ENCODE measurements at places on chromosomes 1 and 21.

- DNase-seq, result no peak
Observed at GRCh38 chr1:84462118-84462517, 16.9 kb upstream of the RPF1 start.

DNA sequence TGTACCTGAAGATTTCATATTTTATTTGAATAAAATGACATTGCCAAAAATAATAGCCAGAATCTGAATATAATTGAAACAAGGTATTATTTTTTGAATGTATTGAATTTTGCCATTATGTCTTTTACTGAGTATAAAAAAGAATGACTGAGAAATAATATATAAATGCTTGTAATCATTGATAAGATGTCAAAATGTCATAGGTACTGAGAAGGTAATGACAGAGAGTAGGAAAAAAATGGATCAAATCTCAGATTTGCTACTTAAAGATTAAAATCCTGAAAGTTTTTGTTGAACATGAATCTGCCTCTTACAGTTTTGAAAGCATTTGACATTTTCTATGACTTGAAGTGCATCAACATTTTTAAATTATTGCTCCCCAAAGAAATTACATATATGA lies 1069.9 kb upstream of the ADGRL4 start:
- no peak for DNase-seq

GRCh38 chr1:64898107-64898861 lies 68.1 kb downstream of the JAK1 start:
- no peak for DNase-seq

DNA sequence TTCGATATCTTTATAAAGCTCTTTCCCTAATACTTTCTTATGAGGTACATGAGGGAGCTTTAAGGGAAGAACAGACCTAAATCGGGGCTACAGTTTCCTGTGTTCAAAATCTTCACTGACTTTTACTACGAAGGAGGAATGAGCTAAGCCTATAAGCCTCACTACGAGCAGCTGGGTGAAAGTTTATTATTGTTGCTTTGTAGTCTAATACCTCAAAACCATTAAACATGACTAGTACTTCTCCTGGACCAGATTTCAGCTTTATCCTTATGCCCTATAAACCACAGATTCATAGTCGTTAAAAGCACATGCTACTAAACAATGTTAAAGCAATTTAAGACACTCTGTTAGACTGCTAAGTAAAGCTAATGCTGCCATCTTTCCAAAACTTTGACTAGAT lies 30.2 kb downstream of the NDC1 start:
- no peak for DNase-seq

GRCh38 chr1:64263856-64264255 lies 60.4 kb downstream of the UBE2U start:
- no peak for DNase-seq

- DNase-seq, result no peak
Observed at GRCh38 chr1:5727191-5727590, 265.0 kb downstream of the NPHP4 start.

GRCh38 chr1:115624859-115625258 lies 16.9 kb upstream of the VANGL1 start:
- DNase-seq, result no peak

- no peak for DNase-seq
Observed at GRCh38 chr1:20476265-20477038, 9.6 kb downstream of the CAMK2N1 start.

- DNase-seq, result no peak
Observed at GRCh38 chr21:31203431-31204054, 140.5 kb downstream of the TIAM1 start.

DNA sequence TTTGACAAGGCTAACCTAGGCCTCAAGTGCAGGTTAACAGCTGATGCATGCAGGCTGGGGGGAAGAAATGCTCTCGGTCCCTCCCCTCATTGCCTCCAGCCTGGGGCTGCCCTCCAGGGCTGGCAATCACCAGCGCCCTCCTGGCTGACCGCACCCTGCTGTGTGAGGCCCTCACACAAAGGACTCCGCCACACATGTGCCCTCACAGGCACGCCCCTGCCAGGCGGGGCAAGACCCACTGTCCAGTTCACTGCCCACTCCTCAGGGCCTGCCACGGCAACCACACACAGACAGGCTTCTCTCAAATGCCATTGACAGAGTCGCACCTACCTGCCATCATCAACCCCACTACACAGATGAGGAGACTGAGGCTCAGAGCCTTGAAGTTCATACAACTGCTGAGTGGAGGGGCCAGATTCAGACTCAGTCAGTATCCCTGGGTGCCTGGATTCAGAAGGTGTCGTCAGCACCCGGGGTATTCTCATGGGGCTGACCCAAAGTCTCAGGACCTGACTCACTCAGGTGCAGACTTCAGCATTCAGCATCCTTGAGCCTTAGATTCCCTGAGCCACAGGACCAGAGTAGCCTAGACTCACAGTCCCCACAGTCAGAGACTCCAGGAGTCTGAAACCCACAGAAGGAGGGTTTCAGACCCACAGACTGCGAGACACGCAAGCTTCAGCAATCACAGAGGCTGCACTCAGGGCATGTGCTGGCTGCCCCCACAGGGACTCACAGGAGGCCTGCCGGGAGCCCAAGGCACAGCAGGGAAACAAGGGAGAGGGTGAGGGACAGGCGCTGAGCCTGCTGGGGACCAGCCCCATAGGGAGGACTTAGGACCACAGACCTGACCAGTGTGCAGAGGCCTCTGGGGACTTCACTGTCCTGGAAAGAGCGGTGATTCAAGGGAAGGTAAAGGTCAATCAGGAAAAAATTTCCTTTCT lies 458.0 kb downstream of the MATN1 start:
- DNase-seq, result no peak

GRCh38 chr1:77316006-77316405 lies 34.2 kb downstream of the AK5 start:
- no peak for DNase-seq

GRCh38 chr1:56336982-56337381 lies 242.4 kb downstream of the PLPP3 start:
- DNase-seq, result no peak

- no peak for DNase-seq
Observed at GRCh38 chr1:102942324-102942723, 166.0 kb downstream of the COL11A1 start.

DNA sequence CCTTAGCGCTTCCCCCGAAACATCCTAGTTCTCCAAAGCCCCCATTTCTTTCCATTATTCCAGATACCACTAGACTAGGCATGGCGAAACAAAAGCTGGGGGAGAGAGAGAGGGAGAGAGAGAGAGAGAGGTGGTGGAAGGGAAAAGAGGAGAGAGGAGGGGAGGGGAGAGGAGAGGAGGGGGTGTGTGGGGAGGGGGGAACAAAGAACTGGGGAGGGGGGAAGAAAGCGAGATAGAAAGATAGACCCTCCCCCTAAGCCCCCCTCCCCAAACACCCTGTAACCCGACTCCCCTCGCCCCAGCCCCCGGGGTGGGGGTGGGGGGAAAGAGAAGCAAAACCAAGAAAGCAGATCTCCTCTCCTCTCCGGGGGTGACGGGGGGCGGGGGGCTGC lies 352 bp downstream of the MEX3A start:
- DNase-seq, result no peak

- peak; percentile 36 for DNase-seq
Observed at GRCh38 chr1:6743189-6744101, 41.8 kb upstream of the CAMTA1 start.

DNA sequence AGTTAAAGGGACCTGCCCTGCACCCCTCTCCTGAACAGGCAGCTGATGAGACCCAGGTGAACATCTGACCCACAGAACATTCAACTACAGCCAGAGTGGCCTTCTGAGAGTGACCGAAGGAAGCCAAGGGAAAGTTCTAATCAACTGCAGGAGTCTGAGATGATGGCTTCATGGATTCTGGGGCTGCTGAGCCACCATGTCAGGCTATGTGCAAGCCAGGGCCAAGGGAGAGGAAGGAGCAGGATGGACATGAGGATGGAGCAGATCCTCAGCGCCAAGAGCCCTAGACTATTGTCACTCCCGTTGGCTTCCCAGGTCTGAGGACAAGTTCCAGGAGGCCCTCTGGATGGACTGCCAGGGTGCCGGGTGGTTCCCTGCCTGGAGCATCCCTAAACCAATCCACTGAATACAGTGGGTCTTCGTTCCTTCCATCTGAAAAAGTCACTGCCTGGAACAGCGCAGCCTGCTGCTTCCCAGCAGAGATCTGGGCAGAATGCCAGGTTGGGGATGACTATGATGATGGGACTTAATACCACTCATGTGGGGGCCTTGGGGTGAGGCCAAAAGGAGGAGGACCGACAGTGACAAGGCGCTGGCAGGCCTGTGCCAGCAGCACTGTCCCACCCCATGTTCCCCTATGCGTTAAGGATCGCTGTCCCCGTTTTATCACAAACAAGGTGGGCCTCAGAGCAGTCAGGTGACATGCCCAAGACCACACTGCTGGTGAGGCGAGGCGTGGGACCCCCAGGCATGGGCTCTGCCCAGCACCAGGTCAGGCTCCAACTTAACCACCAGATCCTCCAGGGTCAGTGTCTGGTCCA lies 19.8 kb downstream of the SPOCD1 start:
- no peak for DNase-seq

DNA sequence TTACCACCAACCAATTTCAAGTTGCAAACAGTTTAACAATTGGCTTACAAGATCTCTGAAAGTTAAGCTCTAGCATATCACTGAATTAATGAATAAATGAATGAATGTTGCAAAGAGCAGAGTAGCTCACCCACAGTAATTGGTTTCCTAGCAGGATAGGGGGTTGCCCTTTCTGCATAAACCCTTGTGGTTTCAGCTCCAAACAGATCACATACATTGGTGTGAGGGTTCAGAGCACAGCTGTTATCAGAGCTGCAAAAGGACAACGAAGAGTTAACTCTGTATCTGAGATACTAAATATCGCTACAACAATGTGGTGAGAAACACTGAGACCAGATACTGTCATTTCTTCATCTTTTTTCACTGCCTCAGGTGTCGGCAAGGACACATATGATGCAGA lies 46.6 kb downstream of the NTNG1 start:
- DNase-seq, result no peak

DNA sequence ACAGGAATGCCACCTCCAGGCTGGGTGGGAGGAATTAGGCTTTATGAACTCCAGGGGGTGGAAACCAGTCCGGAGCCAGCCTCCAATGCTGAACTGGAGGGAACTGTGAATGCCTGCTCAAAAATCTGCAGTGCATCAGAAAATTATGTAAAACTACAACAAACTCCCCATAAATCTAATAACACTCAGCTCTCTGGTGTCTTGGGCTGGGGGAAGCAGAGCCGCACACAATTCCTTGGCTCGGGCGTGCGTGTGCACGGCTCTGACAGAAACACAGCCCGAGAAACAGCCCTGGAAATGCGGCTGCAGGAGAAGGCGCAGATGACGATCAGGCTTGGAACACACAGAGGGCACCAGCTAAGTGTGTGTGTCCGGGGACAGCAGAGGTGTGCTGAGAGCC lies 127.6 kb upstream of the VAMP3 start:
- DNase-seq, result peak; percentile 89

GRCh38 chr1:226202246-226202645 lies 15.7 kb upstream of the ACBD3 start:
- no peak for DNase-seq

DNA sequence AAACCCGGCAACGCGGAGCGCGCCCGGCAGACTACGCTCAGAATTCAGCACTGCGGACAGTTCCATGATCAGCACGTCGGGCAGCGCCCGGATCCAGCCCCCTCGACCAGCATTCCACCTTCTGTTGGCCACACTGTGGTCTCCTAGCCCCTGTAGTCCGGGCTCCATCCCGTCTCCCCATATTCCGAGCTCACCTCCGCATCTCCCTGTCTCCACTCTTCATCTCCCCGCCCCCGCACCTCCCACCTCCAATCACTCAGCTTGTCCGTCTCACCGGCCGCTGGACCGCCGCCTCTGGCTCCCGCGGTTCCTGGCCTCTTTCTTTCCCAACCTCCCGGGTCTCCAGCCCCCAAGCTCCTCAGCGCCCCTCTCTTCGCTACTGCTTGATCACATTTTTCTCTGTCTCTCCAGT lies 500 bp downstream of the EPHA10 start:
- DNase-seq, result peak; percentile 39

DNA sequence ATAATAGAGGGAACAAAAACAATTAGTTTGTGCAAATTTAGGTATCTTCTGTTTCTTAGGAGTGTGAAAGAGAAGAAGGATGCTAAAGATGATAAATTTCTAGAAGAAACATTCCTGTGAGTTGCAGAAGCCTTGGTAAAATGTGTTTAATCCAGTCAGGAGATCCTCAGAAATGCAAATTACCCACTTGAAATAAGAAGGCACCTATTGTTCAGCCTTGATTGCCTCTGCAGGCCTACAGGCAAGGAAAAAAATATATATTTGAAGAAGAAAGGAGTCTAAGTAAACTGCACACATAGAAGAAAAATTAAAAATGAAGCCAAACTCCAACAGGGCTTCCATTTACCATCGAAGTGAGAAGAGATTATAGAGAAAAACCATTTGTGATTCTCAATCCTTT lies 51.0 kb upstream of the LHX8 start:
- DNase-seq, result no peak

GRCh38 chr1:235329139-235329902 lies 951 bp downstream of the GGPS1 start:
- DNase-seq, result no peak

DNA sequence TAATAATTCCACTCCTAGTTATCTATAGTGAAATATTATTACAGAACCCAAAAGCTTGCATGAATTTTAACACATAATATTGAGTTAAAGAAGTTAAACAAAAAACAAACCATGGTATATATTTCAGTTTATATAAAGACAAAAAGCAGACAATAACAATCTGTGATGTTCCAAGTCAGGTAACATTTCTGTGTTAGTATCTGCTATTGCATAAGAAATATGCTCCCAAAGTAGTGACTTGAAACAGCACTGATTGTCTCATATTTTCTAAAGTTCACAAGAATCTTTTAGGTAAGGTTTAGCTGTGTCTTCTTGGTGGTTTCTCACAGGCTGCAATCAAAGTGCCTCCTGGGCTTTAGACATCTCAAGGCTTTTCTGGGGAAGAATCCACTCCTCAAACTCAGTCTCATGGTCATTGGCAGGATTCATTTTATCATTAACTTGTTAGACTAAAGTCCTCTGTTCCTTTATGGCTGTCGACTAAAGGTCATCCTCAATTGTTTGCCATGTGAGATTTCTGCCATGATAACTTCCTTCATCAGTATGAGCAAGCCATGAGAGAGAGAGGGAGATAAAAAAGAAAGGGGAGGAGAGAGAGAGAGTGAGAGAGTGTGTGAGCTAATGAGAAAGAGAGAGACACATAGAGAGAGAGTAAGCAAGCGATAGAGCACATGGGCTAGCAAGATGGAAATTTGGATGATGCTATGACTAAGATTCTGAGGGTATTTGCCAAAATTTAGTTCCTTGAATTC lies 19.9 kb downstream of the GBP1 start:
- no peak for DNase-seq

DNA sequence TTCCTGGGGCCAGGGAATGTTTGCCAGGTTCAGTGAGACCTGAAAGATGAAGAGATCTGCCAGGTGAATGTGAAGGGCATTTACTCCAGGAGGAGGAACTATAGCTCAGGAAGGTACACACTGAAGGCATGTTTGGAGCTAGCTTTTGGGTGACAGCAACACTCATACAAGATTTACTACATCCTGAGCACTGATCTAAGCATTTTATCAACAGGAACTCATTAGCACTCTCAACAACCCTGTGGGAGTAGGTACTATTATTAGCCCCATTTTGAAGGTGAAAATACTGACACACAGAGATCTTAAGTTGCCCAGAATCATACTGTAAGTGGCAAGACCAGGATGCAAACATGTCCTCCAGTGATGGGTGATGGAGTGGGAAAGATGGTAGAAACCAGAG lies 6.7 kb downstream of the GADD45A start:
- DNase-seq, result no peak
